ENCODE measurements at places on chromosomes 16 and 17.

- no peak for DNase-seq
Measured at GRCh38 chr17:36942019-36942599, 4.8 kb downstream of the LHX1 start.

GRCh38 chr17:40903129-40903847 lies 18.2 kb upstream of the KRT20 start:
- DNase-seq: peak; percentile 58

GRCh38 chr17:71118039-71118438 lies 948.7 kb downstream of the KCNJ2 start:
- DNase-seq: peak; percentile 19

DNA sequence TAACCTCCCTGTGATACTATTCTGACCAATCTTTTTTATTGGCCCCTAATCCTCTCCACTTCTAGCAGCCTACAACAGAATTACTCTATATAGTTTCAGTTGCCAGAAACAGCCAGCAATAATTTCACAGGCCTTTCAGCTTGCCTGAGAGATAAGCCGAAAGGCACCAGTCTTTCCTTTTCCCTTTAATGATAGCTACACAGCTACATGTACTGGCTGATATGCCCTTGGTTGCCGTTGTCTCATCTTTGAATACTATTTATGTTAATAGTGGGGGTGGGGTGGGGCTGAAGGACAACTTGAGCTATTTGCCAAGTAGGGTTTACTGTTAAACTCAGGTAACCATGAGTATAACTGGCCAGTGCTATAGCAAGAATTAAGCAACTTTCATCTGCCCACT lies 35.8 kb upstream of the RASL10B start:
- DNase-seq: no peak

DNA sequence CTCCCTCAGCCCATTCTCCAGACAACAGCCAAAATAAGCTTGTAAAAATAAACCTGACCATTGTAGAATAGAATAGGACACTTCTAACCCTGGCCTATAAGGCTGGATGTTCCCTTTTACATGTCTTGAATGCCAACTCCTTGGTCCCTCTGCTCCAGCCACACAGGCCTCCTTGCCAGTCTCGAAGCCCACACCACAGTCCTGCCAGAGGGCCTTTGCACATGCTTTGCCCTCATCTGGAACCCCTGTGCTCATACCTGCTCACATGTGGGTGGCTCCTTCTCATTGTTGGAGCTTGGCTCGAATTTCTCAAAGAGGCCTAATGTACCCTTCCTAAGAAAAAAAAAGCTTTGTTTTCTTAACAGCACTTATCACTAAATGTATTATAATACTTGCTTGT lies 5.4 kb upstream of the SLC12A3 start:
- no peak for DNase-seq

GRCh38 chr17:67390006-67390645 lies 13.0 kb downstream of the PITPNC1 start:
- DNase-seq: no peak

- DNase-seq: no peak
Measured at GRCh38 chr16:85389679-85390470, 223.2 kb upstream of the GSE1 start.

DNA sequence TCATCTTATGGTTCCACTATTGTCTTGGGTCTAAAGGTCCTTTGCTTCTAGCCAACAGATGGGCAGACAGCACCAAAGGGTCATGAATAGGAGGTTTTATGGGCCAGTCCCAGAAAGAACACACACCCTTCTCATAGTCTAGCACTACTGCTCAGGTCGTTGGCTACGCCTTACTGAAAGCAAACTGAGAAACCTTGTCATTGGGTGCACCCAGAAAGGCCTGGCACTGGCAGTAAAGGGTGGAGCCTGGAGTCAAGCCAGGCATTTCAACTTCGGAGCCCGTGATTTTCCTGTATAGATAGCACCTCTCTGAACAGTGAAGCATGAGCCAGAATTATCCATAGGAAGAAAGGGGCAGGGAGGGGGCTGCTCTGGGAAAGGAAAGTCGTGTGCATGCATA lies 74.9 kb downstream of the VAT1L start:
- no peak for DNase-seq

DNA sequence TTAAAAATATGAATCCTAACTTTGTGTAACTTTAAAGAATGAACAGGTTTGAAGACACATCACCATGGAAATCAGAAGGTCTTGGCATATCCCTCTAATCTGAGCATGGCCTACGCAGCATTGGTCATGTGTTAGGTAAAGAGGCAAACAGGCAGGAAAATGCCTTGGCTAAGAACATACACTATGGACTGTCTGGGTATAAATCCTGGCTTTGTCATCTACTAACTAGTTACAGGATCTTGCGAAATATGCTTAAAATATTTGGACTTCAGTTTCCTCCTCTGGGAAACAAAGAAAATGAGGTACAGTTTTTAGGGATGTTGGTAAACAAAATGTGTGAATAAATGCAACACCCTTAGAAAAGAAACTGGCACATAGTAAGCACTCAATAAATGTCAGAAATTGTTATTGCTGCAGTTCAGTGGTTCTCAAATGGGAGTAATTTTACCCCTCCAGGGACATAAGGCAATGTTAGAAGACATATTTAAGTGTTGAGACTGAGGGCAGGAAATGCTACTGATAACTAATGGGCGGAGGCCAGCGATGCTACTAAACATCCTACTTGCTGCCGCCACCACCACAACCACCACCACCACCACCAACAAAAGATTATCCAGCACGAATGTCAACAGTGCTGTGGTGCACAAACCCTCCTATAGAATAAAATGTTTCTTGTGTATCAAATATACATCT lies 770.8 kb upstream of the SOX9 start:
- no peak for DNase-seq

- no peak for DNase-seq
Measured at GRCh38 chr16:76441391-76441790, 164.2 kb downstream of the CNTNAP4 start.

DNA sequence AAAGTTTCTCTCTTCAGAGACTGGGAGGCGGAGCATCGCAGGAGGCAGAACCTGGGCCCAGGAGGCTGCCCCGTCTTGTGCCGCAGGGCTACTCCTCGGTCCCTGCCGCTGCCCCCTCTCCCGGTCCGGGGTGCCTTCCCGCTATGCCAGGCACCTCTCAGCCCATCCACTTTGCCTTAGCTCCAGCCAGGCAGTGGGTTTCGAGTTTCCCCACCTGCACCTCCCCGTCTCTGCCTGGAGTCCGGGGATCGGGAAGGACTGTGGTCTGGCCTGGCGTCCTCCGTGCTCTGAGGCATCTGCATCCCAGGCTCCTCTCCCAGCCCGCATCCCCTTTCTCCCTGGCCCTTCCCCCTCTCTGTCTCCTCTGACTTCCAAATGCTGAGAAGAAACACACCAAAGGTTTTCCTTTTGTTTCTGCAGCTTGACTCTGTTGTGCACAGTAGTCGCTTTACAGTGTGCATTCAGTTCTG lies 26.8 kb upstream of the PIK3R6 start:
- no peak for DNase-seq

GRCh38 chr16:17460890-17461289 lies 9.9 kb downstream of the XYLT1 start:
- peak; percentile 68 for DNase-seq

GRCh38 chr17:37273409-37274051 lies 102.3 kb upstream of the C17orf78 start:
- peak; percentile 29 for DNase-seq

GRCh38 chr16:89352091-89352681 lies 134.7 kb downstream of the ZNF778 start:
- no peak for DNase-seq
